ENCODE measurements at places on chromosomes 6 and 20.

DNA sequence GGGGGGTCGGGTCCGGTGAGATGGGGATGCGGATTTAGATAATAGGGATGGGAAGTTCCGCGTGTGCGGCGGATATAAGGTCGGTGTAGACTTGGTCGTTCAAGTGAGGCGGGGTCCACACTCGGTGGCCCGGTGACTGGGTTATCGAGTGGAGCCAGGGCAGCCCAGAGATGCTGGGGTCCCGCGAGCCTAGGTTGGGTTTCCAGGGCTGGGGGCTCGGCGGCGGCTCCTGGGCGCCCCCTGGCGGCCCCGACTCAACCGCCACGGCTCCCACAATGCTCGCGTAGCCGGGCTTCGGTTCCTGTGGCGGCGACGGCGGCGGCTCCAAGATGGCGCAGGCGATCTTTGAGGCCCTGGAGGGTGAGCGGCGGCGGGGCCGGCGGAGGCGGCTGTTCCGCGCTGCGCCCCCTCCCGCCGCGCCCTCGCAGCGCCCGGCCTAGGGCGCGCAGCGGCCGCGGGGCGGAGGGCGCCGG, at the start of gene ZNF341:
Gene ZNF341 (plus strand): TSS at position 304 of the 473 bp plus-strand sequence. CDS start 26 bp downstream, at position 330.
- no peak for DNase-seq

GRCh38 chr6:40796260-40797221, 209.4 kb upstream of the LRFN2 start:
- no peak for DNase-seq

DNA sequence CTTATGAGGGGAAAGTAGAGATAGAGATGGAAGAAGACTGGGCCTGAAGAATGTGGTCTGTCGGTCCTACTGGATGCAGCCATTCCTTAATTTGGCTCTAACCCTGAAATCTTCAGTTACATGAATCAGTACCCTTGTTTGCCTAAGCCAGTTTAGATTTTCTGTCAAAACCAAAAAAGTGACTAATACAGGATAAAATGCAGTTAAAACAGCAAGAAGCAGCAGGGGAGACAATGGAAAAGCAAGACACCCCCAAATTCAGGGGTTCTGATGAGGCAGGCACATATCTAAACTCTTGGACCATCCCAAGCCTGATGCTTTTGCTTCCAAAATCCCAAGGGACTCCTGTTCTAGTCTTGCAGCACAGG, 17.4 kb upstream of the UBE2V1 start:
- DNase-seq: no peak

GRCh38 chr6:36754582-36755434, 57.2 kb downstream of the RAB44 start:
- DNase-seq: no peak

DNA sequence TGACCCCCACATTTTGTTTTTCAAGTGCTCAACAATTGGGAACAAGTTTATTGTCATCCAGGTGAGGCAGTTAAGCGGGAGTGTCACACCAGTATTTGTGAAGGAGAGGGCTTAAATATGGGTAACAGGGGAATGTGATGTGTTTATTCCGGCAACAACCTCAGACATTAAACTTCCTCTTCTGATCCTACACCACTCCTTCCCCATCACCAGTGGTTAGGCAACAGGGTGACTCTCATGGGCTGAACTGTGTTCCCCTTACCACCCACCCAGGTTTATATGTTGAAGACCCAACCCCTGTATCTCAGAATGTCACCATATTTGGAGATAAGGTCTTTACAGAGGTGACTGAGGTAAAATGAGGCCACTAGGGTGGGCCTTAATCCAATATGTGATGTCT, 52.1 kb upstream of the RNF182 start:
- DNase-seq: no peak

DNA sequence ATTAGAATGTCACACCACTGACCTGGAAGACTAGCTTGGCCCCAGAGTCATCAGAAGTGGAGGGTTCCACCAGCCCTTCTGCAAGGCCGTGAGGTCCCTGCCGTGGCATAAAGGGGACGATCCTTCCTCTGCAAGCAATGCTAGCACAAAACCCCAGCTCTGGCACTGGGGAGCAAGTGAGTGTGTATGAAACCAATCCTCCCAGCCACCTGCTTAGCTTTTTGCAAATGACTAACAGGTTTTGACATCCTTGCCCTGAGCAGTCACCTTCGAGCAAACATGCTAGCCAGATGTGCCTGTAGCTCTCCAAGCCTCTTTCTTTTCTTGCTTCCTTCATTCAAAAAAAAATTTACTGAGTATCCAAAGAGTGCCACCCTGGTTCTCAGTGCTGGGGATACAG, 8.6 kb downstream of the SULF2 start:
- no peak for DNase-seq

DNA sequence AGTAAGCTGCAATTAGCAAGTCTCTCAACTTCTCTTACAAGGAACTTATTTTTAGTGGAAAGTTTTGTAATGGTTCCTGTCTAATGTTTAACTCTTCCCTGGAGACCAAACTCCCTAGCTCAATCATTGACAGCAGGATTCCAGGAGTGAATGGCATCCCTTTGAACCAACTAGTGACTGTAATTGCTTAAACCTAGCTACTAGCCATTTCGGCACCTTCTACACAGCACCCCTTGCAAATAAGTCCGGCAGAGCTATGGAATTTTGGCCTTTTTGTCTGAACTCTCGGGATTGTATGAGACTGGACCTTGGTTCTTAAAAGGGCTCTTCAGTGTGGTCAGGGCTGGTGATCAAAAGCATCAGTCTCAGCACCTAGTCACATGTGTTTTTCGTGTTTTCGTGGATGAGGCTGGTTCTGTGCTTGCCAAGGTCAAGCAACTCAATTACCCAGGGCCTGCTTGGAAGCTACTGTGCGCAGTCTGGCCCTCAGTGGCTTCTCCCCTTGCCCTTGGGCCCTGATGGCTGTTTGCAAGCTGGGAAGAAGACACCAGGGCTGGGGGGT, 135.3 kb upstream of the NEDD9 start:
- DNase-seq: no peak

GRCh38 chr6:79783670-79784394, 152.7 kb downstream of the SH3BGRL2 start:
- no peak for DNase-seq

DNA sequence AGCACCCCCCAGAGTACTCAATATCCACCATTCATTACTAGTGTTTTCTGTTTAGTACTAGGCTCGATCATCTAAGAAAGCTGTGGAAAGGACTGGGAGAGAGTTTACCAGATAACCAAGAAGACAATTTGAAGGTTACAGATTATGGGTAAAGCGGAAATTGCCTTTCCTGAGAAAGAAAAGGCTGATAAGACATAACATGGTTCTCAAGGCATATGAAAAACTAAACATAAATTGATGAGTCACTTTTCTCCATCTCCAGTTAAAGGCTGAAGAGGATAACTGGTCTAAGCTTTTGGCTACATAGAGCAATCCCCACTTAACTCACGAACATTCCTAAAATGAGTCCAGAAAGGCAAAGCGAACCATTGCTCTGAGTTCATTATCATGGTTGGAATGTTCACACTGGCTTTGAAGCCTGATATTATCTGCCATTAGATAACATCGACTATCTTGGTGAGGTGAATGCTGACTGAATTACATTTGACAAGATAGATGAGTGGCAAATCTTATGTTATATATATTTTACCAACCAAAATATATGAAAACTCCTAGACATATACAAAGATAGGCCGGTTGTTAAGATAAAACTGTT, 65.8 kb downstream of the BTBD9 start:
- peak; percentile 22 for DNase-seq

DNA sequence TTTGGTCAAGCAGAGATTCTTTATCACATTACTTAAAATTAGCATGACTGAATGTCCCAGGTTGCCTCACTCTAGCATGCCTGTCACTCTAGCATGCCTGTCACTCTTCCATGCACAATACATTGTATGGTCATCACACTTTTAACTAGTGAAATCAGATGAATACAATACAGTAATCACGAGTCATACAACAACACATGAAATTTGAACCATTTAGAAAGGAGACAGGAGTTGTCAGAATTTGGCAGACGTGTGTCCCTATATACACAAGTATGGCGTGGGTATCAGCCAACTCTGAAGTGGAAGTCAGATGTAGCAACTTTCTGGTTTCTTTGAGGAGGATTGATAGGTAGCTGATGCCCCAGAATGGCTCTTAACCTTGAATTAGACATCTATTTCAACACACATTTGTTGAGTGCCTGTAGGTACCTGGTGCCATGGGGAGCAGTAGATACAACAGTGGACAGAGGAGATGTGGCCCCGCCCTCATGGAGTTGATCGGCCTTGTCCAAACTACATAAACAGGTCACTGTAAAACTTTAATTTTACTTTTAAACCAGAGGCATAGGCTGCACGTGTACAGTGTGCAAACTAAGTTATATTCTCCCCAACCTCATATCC, 116.1 kb upstream of the TIAM2 start:
- DNase-seq: no peak

DNA sequence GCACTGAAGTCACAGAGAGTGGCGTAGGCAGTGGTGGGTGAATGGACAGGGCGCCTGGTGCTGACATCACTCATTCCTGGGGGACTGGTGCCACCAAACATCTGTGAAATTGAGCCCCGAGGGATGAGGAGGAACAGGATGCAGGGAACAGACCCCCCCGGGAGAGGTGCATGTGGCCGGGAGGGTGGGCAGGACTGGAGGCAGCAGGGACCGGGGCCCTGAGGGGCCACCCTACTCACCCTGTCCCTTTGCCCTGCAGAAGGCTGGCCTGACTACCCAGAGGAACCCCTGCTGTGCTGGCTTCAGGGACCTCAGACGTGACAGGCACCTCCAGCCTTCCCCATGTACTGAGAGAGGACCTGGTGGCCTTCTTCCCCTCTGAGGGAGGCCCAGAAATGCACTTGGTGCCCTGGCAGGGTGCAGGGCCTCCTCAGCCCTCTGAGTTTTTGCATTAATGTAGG, 25.1 kb downstream of the SYNDIG1 start:
- DNase-seq: no peak

GRCh38 chr6:5012519-5012918, 8.7 kb upstream of the RPP40 start:
- peak; percentile 11 for DNase-seq

GRCh38 chr6:68727699-68728098, 92.6 kb downstream of the ADGRB3 start:
- DNase-seq: no peak

DNA sequence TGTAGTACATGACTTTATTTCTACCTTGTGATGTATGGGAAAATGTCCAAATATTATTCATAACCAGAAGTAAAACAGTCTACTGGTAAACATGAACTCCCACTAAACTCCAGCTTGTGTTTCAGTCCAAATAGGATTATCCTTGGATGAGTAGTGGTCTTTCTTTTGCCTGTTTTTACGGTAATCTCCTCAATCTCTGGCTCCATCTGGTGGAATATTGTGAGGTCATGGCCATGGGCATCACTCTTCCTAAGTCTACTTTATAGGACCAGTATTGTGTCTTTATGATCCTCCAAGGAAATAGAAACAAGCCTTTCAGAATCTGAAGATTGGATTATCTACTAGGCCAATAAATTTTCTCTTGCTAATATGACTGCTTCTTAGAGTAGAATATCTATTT, 505.0 kb downstream of the BMP2 start:
- DNase-seq: no peak

GRCh38 chr6:21842875-21843645, 249.5 kb downstream of the SOX4 start:
- DNase-seq: no peak

DNA sequence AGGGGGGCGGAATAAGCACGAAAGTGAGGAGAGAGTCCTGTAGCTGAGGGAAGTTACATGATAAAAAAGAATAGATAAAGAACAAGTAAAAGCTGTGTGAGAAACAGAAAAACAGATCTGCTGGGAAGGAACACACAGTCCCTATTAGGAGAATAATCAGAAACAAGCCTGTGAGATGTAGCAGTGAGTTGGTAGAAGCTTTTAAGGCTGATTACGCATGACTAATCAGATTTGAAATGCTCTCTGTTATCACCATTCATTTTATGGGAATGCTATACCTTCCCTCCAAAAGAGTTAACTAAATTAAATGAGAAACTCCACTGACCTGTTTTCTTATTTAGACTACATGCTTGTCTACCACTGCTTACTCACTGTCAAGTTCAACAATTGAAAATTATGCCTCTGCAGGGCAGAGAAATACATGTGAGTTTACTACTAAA, 15.8 kb downstream of the REPS1 start:
- peak; percentile 60 for DNase-seq
